NCI-H524 (cell line): ENCODE measurements at places on chromosomes 6 and 20.

DNA sequence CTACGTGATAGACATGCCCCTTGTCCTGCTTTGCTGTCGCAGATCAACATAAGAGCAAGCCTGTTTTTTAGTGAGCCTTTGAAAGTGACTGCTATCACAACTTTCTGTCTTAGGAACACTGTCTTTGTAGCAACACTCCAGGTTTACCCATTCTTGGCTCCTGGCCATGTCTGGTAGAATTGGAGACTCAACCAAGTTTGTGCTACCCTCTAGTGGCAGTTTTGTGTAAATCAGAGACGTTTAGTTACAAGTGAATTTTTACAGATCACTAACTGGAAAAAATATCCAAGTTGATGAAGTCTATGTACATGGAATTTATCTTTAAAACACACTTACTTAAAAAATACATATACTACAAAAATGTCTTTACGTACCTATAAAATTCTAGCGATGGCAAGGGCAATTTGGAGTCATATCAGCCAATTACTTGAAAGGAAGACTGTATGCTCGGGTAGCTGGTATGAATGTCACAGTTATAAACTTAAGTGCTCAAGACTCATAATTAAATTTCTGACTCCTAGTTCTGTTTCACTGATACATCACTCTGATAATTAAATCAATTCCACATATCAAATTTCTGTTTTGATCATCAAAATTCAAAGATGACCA is 101.4 kb downstream of the ADGB start:
- DNase-seq = peak; percentile 85

- no peak for DNase-seq
These were observed 15.4 kb upstream of the FOXQ1 start for GRCh38 chr6:1296542-1296941.

DNA sequence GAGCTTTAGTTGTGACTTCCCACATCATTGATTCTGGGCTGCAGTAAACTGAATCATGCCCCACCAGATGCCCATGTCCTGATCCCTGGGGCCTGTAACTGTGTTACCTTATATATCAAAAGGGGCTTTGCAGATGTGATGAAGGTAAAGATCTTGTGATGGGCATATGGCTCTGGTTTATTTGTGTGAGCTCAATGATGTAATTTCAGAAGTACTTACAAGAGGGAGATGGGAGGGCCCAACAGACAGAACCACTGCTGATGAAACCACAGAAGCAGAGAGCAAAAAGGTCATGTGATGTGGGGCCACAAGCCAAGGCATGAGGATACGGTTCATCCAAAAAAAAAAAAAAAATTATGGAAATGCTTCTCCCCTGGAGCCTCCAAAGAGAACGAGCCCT is 118.7 kb downstream of the TOX2 start:
- DNase-seq = no peak

- peak; percentile 86 for DNase-seq
These were observed 92.0 kb downstream of the CD40 start for GRCh38 chr20:46209930-46210671.

GRCh38 chr6:116327803-116328527 is 42.8 kb upstream of the DSE start:
- DNase-seq = no peak

DNA sequence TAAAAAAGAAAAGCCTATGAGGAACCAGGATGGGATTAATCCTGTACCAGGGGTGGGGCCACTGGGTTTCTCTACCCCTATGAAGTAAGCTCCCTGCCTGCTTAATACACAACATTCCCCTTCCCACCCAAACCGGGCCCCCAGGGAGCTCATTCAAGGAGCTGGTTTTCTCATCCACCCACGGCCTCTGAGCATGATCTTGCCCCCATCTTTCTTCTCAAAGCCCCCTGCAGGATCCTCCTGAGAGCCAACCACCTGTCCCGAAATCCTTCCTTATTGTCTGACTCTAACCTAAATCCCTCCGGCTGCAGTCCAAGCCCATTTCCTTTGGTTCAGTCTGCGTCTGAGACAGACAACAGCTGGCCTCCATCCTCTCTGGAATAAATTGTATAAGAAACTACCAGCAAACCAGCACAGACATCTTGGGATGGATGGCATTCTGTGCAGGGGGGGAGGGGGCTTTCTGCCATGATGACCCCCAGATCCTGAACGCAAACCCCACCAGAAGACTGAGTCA is 21.0 kb downstream of the KCNK5 start:
- DNase-seq = peak; percentile 92

GRCh38 chr20:19448632-19449031 is 236.2 kb downstream of the SLC24A3 start:
- DNase-seq = no peak

DNA sequence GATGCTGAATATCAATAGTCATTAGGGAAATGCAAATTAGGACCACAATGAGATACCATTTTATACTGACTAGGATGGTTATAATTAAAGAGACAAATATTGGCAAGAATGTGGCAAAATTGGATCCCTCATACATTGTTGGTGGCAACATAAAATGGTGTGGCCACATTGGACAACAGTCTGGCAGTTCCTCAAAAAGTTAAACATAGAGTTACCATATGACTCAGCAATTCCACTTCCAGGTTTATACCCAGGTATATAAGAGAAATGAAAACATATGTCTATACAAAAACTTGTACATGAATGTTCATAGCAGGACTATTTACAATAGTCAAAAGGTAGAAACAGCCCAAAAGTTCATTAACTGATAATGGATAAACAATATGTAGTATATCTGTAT is 2.0 kb upstream of the CRIP3 start:
- no peak for DNase-seq

DNA sequence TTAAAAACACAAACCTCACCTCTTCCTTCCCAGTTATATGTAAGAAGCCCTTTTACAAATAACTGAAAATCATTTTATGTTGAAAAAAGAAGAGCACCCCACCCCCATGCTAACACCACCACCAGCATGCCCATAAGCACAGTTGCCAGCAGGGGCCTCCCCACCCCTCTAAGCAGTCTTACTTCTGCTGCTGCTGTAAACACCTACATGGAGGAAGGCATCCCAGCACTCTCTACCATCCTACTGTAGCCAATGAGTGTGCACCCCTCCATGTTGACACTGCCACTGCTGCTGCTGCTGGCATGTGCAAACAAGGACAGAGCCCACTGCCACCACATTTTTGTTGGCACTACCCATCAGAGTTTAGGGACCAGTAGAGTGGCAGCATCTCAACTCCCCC is 49.6 kb upstream of the PHIP start:
- no peak for DNase-seq

- no peak for DNase-seq
These were observed 94.9 kb downstream of the L3MBTL3 start for GRCh38 chr6:130113201-130113710.
